Activated CD8-positive, alpha-beta T cell treated with anti-CD3 and anti-CD28 coated beads for 36 hours (primary cell): ENCODE measurements at places on chromosomes 2 and 18. TPM values are rescaled to one million over a fixed set of nuclear protein-coding genes. Genes with fewer than 3 reads are reported as not detected.
A peak's percentile ranks its signal among the peaks of the same experiment; 100 is the strongest.

GRCh38 chr2:177038787-177039484 lies 173.7 kb upstream of the HNRNPA3 start:
- no peak for DNase-seq

DNA sequence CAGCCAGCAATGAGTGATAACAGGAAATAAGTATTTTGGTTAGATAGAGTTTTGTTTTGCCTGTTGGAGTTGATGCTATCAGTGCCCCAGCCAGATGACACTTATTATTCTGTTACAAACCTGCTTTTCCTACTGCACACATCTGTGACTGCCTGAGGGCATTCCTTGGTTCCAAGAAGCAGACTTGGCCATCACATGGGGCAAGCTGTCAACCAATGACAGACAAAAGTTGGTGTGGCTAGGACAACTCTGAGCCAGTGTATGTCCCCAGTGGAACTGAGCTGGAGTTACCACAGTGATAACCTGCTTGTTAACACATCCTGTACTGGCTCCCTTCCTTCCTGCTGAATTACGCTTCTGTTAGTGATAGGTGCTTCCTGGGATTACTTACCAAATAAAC lies 54.5 kb downstream of the FAM171B start:
- DNase-seq, result no peak

DNA sequence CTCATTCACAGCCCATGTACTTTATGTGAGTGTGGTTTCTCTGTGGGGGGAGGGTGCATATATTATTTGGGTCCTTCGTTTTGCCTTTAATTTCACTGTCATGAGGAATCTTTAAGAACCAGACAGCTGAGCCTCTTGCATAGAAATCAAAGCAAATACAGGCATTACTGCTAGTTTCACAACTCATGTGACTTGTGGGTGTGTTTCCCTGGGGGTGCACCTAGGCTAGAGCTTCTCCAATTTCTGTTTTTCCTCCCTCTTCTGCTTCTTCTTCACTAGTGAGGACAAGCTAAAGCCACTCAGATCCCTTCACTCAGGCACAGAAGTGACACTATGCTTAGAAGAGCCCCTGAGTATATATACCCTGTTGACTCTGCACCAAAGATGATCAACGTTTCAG lies 131.4 kb downstream of the ACOXL start:
- no peak for DNase-seq

DNA sequence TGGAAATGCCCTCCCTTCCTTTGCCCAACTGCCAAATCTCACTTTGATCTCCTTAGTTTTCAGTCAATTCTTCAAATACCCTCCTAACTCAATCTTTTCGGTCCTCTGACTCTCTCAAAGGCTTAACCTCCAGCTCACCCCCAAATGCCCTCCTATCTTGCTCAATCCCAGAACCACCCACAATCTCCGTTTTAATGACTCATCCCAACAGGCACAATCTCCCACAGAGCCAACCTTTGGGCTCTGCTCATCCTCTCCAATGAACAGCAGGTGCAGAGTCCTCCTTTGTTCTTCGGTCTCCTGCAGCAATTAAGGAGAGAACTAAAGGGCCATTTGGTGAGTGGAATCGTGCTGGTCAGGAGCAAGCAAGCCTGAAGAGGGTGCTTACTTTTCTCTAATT lies 366.1 kb upstream of the CRIM1 start:
- no peak for DNase-seq

Gene HRH4
- total RNA-seq, result not detected

Gene FSIP2
- not detected for total RNA-seq

- no peak for DNase-seq
These were observed 68.9 kb downstream of the PRPF40A start for GRCh38 chr2:152648336-152648735.

GRCh38 chr2:168136392-168136977 lies 110.9 kb downstream of the STK39 start:
- no peak for DNase-seq

DNA sequence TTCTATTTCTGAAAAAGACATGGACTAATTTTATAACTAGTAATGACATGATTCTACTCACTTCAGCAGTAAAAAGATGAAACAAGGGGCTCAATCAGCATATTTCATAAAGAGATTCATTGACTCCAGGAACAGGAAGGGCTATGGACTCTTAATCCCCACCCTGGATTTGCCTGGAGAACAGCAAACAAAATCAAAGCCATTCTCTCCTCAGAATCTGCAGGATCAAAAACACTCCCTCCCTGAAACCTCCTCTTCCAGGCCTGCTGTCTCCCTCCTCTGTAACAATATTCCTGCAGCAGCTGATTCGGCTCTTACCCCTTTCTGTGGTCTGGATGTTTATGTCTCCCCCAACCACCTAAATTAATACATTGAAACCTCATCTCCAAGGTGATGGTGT lies 57.0 kb downstream of the ZC3H8 start:
- DNase-seq, result no peak

Gene CNTNAP5
- not detected for total RNA-seq

Gene TMEM17
- 0.13 TPM for total RNA-seq

GRCh38 chr18:64713284-64713683 lies 564.4 kb upstream of the LINC00305 start:
- no peak for DNase-seq

Gene SCN7A
- not detected for total RNA-seq

- DNase-seq, result peak; percentile 2
These were observed 220.0 kb upstream of the TANK start for GRCh38 chr2:160940271-160940670.
